ENCODE measurements at places on chromosomes 3 and 15.

GRCh38 chr3:51937014-51937413, 4.7 kb downstream of the RRP9 start:
- DNase-seq, result no peak

DNA sequence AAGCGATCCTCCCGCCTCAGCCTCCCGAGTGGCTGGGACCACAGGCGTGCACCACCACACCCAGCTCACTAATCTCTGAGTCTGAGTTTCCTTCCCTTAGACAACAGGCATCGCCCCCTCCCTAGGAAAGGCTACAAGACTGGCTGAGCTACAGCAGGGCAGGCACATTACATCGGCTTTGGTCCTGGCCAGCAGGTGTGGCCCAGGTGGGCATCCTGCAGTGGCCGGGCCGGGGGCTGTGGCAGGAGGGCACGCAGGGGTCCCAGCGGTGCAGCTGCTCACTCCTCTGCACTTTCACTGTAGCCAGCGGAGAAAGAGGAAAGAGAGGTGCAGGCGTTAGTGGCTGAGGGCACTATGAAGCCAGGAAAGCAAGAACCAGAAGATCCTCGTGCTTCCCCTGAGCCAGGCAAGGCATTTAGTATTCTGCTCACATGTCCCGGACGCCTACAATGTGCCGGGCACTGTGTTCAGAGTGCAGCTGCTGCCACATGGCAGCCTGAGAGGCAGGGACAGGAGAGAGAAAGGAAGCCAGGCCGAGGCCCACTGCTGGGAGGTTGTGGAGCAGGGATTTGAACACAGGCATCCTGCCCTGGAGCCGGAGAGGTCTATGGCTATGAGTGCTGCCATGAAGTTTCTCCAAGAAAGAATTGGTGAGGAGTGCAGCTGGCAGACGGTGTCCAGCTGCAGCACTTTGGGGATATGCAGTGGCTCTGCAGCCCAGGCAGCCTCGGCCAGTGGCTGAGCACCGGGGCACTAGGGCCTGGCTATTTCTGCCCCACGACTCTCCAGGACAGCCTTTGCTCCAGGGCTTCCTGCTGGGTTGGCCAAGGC, 22.3 kb downstream of the GRIP2 start:
- DNase-seq, result no peak

- no peak for DNase-seq
These were observed 48.6 kb upstream of the ATOSA start for GRCh38 chr15:52727815-52728214.

DNA sequence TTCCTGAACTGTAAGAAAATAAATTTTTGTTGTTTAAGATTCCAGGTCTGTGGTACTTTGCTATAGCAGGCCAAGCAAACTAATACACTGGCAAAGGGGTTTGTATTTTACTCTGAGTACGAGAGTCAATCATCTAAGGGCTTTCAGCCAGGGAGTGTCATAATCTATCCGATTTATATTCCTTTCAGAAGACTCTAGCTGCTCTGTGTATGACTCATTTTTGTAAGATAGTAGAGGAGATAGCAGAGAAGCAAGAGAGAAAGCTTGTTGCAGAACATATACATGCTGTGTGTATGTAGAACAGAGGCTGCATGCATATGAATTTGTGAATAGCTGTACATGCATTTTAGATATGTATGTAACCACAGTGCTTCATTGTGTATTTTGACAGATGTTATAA, 577.9 kb upstream of the EPHA6 start:
- no peak for DNase-seq

- no peak for DNase-seq
These were observed 49.9 kb downstream of the DHX36 start for GRCh38 chr3:154274348-154274747.

GRCh38 chr3:174331095-174331800, 527.9 kb upstream of the NAALADL2 start:
- no peak for DNase-seq

- DNase-seq, result no peak
These were observed 253.1 kb downstream of the WDR72 start for GRCh38 chr15:53506370-53506769.

DNA sequence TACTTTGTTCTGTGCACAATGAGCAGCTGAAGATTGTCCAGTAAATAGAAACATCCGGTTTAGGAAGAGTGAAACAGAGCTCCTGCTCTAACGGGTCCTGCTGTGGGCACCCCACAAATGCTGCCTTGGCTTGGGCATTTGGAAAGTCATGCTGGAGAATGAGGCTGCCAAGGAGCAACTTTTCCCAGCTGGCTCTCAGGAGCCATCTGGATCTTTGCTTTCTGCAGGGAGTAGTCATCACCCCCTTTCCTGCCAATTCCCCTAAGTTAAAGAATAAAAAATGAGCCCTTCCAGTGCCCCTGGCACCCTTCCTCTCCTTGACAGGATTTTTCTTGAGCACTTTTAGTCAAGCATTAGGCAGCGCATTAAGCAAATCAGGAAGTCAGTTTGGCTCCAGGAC, 90.0 kb downstream of the FAM43A start:
- no peak for DNase-seq

- DNase-seq, result no peak
These were observed 176.0 kb downstream of the KCNMB2 start for GRCh38 chr3:178712247-178712646.

DNA sequence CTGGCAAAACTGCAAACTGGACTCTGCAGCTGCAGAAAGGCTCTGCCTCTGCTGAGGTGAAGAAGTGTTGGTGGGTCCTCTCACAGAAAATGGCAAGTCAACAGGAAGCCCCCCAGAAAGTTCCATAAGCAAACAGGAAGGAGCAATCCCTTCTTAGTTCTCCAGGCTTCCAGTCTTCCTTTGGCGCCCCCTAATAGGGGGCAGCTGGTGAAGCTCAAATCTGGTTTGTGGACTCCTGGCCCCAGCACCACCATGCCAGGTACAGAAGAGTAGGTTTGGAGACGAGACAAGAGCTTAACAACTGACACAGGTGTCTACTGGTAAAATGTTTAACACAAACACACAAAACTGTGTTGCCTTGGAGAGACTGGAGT, 35.5 kb downstream of the LEO1 start:
- DNase-seq, result no peak

DNA sequence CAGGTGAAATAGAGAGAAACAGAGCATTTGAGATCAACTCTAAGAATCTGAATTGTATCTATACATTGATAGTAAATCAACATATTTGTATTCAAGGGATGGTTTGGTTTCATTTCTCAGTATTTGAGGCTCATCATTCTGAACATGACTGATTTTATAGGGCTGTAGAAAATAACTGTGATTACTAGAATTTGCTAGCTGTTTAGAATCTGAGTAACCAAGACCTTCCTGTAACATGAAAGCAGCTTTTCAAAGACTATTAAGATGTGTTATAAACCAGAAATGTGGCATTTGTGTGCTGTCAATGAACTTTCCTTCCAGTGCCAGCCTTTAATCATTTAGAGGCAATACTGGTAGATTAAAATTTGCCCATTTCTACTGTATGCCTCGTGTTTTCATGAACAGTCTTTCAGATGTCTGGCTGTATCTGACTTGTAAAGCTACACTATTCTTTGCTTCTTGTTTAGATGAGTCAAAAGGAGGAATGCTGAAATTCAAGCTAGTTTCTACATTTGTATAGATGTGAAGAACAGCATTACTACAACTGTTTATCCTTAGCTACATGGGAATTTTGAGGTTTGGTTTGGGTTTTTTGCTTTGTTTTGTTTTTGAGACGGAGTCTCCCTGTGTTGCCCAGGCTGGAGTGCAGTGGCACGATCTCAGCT, 137.3 kb upstream of the BHLHE40 start:
- DNase-seq, result no peak

- DNase-seq, result no peak
These were observed 791.3 kb upstream of the LMCD1 start for GRCh38 chr3:7710284-7710683.

- DNase-seq, result no peak
These were observed 8.7 kb downstream of the CD86 start for GRCh38 chr3:122063908-122064307.

DNA sequence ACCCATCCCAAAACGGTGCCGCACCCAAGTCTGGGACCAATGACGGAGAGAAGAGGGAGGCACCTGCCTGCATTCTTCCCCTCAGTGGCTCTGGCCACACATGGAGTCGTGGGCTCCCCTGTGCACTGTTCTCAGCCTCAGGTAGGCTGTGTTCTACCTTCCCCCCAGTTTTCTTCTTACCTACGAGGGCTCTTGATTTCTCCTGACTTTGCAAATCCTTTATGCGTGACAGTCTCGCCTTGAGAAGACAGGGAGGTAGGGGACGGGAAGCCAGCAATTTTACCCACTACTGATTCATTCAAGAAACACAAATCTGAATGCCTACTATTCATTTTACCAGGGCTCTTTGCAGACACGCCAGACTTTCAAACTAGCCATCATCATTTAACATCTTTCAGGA, 261.3 kb upstream of the NSMCE3 start:
- DNase-seq, result no peak

- DNase-seq, result no peak
These were observed 60.7 kb downstream of the ADAMTS7 start for GRCh38 chr15:78750566-78750965.

DNA sequence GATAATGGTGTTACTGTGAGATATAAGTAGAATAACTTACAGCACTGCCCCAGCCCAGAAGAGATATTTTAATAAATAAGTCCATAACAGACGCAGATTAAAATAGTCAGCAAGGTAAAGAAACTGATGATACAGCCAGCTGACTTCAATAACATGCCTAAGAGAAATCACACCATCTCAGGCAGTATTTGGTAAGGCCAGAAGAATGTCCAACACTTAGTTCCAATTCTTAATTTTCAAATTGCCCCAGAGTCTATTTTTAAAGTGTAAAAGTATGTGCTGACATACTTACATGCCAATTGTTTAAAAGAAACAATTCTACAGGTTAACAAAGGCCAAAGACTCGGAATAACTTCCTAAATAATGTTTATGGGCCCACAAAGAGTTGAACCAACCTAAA, 1.6 kb downstream of the GNB4 start:
- no peak for DNase-seq

- no peak for DNase-seq
These were observed 473.1 kb upstream of the UBE2E2 start for GRCh38 chr3:22729981-22730380.

- DNase-seq, result no peak
These were observed 6.6 kb upstream of the HCLS1 start for GRCh38 chr3:121667333-121667732.

GRCh38 chr3:179880868-179881267, 155.9 kb downstream of the PEX5L start:
- no peak for DNase-seq

DNA sequence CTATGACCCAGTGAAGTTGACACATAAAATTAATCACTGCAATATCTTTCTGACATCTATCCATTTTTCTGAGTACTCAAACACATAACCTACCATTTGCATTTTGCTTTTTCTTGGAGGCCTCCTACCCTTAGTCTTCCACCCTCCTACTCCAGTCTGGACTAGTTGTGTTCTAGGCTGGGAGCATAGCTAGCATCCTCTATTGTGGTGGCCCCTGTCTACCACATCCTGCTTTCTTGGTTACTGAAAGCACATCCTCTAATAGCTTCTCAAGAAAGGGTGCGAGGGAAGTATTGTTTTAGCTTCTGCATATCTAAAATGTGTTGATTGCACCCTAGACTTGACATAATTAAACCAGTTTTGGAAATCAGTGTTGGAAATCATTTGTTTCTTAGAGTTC, 176.5 kb downstream of the THSD4 start:
- no peak for DNase-seq

GRCh38 chr15:101110681-101111569, 140.9 kb downstream of the CHSY1 start:
- DNase-seq, result no peak

- peak; percentile 78 for DNase-seq
These were observed 127.6 kb downstream of the SOX2 start for GRCh38 chr3:181839039-181839915.

- DNase-seq, result no peak
These were observed 19.4 kb upstream of the PRR20G start for GRCh38 chr3:127307112-127307835.

DNA sequence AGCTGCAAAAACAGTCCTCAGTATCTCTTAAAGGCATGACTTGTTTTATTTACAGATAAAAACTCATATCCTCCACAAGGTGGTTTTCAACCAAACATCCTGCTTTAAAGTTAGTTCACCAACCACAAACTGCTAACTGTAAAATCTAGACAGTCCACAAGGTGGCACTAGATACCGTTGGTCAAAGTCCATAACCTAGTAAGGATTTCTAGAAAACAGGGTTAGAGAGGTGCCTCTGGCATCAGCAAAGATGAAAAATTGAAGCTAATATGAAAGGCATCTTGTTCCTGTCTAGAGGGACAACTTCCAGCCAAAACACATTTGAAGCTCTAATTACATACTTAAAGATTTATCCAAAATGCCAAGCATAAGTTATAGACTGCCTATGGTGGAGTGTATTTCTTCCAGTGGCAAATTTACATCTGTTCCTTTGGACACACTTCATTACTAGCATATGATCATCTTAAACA, 56.0 kb downstream of the ZMAT3 start:
- peak; percentile 12 for DNase-seq

All from NCI-H510A (cell line).